ENCODE measurements at places on chromosomes 4 and X.

- H3K27me3 ChIP-seq: no peaks in the 10 kb centered on the region
- no peaks in the 10 kb centered on the region for H3K4me1 ChIP-seq
- H3K36me3 ChIP-seq: no peaks in the 10 kb centered on the region
- no peak overlapping the region for H3K4me3 ChIP-seq
- no peak overlapping the region for H3K27ac ChIP-seq
Observed at GRCh38 chr4:25129917-25130316, 30.3 kb downstream of the SEPSECS start.

DNA sequence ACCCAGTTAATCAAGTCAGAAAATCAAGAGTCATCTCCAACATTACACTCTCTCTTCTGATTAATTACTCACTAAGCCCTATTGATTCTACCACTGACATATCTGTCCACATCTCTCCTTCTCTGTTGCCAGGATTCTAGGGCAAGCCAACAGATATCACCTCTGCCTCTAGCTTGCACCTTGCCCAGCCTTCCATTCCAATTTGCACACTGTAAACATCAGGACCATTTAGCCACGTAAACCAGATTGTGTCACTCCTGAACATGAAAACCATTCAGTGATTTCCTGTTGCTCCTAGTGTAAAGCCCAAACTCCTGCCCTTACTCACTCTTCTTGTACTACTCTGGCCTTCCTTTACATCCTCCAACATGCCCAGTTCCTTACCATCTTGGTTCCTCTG is 68.0 kb upstream of the PLS3 start:
- no peak overlapping the region for H3K27ac ChIP-seq
- no peaks in the 10 kb centered on the region for H3K36me3 ChIP-seq
- no peak for DNase-seq
- H3K4me3 ChIP-seq: no peak overlapping the region
- no peaks in the 10 kb centered on the region for H3K27me3 ChIP-seq

DNA sequence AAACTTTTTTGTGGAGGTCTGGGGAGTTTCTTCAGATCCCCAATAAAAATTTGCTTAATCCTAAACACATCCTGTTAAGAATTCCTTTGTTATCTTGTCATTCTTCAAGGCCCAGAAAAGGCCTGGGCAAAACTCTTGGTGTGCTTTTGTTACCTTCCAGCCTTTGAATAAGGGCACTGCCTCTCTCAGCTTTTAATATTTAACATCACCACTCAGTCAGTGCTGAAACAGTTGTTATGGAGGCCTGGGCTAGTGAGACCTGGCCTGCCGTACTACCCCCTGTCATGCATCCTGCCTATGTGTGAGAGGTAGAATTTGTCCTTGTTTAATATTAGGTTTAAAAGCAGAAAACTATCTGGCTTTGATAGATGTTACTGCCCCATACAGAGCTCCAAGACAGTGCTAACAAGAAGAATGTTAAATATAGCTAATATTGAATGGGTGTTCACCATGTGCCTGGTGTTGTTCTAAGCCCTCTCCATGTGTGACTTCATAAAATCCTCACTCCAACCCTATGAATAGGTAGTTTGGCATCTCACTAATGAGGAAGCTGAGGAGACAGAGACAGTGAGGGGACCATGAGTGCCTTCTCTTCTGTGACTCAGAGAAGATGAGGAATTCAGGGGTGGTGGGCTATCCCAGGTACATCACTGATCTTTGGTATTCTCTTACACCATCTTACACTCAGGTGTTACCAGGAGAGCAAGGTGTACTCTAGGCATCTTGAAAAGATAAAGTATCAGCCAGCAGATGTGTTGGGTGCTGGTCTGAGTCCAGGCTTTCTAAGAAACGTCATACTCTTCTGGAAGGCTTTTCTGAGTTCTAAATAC is 6.2 kb downstream of the PPP1R2C start:
- DNase-seq: no peak
- H3K36me3 ChIP-seq: no peaks in the 10 kb centered on the region
- H3K4me1 ChIP-seq: no peaks in the 10 kb centered on the region
- no peak overlapping the region for H3K27ac ChIP-seq
- H3K4me3 ChIP-seq: no peak overlapping the region

GRCh38 chr4:26473893-26474292 is 16.4 kb downstream of the CCKAR start:
- no peaks in the 10 kb centered on the region for H3K36me3 ChIP-seq
- H3K4me3 ChIP-seq: no peak overlapping the region
- no peak for DNase-seq

DNA sequence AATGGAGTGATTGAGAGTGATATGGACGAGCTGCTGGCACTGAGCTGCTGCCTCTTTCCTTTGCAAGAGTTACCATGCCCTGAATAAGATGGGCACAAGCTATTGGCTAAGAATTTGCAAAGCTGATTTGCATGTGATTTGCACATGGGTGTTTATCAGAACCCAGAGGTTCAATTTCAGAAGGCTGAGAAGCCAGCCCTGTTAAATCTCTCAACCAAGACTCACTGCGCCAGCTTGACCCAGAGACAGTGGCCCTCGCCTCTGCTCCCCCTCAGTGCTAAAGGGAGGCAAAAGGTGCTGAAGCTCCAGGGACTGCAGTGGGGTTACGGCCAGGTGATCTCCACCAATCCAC is 701 bp downstream of the ARHGAP4 start:
- peak overlapping the region; percentile 72 for H3K4me3 ChIP-seq
- peaks cover 5% of the 10 kb centered on the region for H3K36me3 ChIP-seq
- no peaks in the 10 kb centered on the region for H3K27me3 ChIP-seq
- H3K27ac ChIP-seq: peak overlapping the region; percentile 98
- DNase-seq: peak; percentile 33

DNA sequence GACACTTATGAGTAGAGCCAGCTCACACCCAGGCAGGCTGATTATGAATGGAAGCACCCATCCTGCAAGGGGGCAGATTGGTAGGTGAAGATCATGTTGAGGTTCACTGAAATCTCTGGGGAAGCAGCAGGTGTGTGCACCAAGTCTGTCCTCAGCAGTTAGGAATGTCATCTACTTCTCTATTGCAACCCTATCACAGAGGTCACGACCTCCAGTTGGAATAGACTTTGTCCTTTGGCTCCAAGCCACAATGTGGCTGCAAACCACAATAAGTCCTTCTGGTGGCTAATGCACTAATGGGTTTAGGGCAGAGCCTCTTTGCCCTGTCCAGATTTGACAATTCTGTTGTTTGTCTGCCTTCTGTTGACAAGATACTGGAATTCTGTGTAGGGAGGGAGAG is 1056.7 kb downstream of the PCDH19 start:
- no peak overlapping the region for H3K27ac ChIP-seq
- no peaks in the 10 kb centered on the region for H3K27me3 ChIP-seq
- H3K36me3 ChIP-seq: no peaks in the 10 kb centered on the region
- no peak for DNase-seq
- H3K4me1 ChIP-seq: no peaks in the 10 kb centered on the region

All from CD4-positive, alpha-beta memory T cell (primary cell).